ENCODE measurements at places on chromosomes 7 and 10.
A peak's percentile ranks its signal among the peaks of the same experiment; 100 is the strongest.

DNA sequence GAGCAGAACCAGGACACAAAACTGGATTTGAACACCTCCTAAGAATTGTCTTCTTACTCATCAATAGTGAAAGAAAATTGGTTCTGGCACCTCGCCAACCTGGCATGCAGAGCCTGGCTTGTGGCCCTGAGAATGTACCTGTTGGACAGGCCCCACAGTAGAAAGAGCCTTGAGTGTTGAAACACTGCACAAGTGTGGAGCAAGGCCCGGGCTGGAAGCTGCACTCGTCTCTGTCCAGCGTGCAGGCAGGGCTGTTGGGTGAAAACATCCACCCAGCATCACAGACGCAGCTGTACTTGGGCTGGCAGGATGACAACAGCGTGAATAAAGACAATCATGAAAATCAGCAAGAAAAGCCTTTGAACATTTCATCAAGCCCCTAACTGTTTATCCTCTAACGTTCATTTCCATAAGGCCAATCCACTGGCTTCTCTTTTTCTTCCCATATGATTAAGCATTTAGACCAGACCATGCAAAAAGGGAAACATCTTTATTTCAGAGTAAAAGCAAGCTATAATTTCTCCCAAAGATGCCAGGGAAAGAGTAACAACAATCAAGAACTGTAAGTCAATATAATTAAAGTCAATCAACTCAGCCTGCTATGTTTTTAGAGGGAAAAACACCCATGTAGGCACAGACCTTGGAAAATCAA lies 15.6 kb downstream of the CUBN start:
- DNase-seq, result peak; percentile 16

DNA sequence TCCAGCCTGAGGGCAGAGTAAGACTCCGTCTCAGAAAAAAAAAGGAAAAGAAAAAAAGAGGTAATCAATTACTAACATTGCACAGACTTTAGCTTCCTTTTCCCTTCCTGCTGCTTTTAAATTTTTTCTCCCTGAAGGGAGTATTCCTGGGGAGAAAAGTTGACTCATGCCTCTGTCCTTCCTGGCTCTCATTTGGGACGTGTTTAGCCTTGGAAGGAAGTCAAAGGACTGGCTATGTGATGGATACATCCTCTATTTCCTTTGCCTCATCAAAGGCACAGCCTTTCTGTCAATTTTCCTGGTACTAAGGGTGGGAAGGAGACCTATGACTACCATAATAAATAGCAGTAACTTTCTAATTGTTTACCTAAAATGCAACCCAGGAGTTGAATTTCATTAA lies 77.6 kb downstream of the ITGA8 start:
- DNase-seq, result peak; percentile 62

DNA sequence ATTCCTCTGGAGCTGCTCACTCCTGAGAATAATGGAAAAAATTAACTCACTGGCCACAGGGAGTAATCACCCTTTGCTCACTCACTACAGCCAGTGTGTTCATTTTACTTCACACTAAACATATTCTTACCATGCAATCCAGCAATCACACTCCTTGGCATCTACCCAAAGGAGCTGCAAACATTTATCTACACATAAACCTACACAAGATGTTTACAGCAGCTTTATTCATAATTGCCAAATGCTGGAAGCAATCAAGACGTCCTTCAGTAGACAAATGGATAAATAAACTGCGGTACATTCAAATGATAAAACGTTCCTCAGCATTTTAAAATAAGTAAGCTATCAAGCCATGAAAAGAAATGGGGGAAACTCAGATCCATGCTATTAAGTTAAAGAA lies 34.2 kb upstream of the POM121L12 start:
- DNase-seq, result no peak

DNA sequence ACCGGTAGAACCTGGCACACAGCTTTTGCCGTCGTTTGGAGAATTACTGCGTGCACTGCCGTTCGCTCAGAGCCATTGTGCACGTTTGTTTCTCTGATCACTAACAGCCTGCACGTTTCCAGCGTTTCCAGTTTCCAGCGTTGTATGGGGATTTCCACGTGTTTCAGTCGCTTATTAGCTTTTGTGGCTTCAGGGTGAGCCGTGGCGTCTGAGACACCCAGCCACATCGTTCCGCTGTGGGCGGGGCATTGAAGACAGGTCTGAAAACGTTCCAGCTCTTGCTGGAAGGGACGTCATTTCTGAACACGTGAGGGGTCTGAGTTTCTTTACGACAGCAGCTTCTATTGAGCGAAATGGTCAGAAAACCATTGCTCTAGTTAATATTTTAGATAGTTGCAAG lies 164.8 kb downstream of the DNAJB6 start:
- DNase-seq, result no peak

DNA sequence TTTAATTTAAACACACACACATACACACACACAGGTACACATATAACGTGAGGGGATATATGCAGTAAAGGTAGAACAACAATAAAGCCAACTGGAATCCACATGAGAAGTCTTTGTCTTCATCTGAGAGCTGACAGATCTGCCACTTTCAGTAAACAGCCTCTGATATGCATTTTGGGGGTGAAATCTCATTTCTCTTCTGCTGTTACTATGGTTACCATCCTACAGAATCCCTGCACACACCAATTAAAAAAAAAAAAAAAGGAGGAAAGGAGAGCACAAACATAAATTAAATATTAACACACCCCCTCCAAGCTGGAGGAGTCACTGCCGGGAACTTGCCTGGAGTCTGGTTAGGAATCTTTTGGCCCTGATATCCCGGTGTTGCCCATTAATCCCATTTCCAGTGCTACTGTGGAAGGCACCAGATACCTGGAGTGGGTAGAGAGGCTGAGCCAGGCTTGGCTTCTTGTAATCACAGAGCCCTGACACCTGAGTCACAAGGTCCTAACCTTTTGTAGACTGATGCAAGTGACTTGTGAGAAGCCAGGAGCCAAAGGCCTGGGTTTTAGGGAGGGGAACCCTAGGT lies 169.1 kb downstream of the LHFPL3 start:
- no peak for DNase-seq

GRCh38 chr10:43024942-43025700 lies 51.7 kb upstream of the RET start:
- no peak for DNase-seq

DNA sequence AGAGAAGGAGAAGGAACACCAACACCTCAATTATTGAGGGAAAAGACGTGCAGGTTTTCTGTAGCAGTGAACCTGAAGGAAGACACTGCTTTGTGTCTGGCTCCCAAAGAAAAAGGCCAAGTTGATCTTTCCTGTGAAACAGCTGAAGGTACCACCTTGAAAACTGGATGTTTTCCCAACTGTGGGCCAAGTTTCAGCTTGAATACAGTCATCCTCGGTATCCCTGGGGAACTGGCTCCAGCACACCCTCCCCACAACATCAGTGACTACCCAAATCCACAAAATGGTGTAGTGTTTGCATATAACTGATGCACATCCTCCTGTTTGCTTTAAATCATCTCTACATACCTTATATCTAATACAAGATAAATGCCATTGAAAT lies 297.0 kb upstream of the PITRM1 start:
- DNase-seq, result peak; percentile 53

- no peak for DNase-seq
Observed at GRCh38 chr7:52253953-52254352, 781.5 kb upstream of the POM121L12 start.

DNA sequence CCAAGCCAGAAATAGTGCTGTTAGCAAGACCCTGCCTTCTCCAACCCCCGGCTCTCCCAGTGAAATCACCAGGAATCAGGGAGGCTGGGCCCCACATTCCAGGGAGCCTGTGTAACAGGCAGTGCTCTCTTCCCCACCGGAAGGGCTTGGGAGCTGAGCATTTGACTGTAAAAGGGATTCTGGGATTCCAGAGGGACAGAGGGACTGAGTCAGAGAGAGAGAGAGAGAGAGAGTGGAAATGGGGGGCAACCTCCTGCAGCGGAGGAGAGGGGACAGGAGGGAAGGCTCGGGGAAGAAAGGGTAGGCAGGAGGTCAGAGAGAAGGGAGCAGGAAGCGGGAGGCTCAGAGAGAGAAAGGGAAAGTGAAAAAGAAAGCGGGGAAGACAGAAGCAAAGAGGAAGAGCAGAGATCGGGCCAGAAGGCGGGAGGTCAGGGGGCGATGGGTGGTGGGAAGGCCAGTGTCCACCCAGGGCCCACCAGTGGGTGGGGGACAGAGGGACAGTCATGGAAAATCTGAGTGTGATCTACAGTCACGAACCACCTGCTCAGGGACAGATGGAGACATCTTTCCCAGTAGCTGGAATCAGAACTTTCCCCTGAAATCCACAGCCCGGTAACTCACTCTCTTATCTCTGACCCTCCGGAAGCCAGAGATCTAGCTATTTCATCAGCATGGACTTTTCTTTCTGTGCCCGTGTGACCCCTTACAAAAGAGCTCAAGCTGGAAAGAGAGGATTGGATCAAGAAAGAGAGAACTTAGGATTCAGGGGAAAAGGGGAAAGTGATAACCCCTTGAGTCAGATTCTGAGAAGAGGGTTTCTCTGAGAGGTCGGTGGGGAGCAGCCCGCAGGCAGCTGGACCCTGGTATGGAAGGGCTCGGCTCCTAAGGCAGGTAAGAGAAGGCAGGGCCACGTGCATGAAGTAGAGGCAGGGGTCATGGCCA lies 4.6 kb upstream of the SERPINE1 start:
- peak; percentile 100 for DNase-seq

DNA sequence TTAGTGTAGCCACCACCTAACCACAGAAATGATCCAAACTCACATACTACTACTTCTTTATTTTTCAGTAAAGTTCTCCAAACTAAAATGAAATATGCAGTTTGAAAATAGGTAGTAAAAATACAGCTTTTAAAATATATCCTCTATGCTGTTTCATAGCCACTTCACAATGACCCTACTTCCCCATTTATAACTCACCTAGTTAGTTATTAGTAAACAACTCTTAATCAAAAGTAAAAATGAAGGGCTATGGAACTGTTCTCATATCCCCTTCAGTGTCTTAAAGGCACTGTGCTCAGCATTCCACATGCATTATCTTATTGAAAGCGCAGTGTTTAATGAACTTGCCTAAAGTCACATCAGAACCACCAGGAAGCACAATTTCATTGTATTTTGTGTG lies 43.5 kb downstream of the KMT2C start:
- DNase-seq, result no peak

DNA sequence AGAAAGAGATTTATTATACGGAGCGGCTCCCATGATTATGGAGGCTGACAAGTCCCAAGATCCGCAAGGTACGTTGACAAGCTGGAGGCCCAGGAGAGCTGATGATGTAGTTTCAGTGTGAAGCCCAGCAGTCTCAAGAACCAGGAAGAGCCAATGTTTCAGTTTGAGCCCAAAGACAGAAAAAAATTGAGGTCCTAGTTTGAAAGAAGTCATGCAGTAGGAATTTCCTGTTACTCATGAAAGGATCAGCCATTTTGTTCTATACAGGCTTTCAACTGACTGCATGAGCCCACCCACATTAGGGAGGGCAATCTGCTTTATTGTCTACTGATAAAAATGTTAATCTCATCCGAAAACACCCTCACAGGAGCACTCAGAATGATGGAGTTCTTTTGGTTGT lies 51.5 kb downstream of the CCDC71L start:
- DNase-seq, result peak; percentile 43

DNA sequence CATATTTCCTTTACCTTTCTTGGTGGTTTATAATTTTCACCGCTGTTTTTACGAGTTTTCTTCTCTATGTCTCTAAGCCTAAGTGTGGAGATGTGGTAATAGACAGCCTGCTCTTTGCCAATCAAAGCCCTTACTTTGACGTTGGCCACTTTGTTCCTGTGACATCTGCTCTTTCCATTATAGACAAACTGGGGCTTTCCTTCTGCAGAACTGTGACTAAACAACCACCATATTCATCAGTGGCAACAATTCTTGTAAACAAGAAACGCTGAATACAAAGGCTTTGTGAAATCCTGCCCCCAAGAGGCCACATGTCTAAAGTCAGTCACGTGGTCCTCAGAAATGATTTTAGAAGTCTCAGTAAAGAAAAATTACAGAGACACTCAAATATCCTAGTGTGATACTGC lies 59.6 kb upstream of the CAPZA2 start:
- DNase-seq, result peak; percentile 64

GRCh38 chr7:50349399-50349798 lies 44.9 kb downstream of the IKZF1 start:
- no peak for DNase-seq

- DNase-seq, result no peak
Observed at GRCh38 chr10:47364366-47364765, 16.2 kb downstream of the RBP3 start.

DNA sequence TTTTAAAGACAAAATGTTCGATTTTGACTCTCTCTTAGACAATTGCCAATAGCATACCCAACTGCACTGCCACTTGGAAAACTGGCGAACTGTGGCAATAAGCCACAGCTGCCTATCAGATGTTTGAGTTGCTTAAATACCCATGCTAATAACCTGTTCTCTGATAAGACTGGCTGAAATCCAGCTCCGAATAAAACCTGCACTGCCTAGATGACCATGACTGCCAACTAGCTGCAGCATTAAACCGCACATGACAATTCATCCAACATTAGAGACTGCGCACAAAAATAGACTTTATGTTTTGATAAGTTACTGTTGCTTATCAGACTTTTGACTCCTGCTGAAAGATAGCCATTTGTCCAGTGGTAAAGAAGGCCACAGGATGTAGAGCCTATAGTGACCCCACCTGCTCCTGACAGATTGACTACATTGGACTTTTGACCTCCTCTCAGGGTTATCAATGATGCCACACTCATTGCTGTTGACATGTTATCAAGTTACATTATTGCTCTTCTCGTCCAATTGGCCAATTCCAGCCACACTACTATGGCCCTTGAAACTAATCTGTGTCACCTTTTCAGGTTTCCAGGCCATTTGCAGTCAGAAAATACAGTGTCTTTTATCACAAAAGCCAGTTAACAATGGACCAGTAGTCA lies 299.0 kb downstream of the HGF start:
- DNase-seq, result no peak

DNA sequence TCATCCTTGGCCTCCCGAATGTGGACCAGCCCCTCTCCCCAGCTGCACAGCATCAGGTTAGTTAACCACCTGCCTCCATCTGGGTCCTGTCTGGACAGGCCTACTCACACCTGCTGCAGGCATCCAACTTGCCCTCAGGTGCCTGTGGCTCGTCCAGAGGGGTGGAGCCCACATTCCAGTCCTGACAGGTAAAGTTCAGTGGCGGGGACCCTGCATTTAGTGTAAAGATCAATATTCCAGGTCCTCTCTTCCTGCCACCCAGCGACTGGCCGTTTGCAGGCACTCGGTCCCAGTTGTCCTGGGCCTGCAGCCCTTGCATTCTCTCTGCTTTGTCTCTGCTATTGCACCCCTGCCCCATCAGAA lies 15.0 kb downstream of the HTRA1 start:
- DNase-seq, result no peak

- DNase-seq, result peak; percentile 28
Observed at GRCh38 chr10:121596689-121597503, 1.3 kb downstream of the FGFR2 start.
